ENCODE measurements at places on chromosomes 16 and 17.

DNA sequence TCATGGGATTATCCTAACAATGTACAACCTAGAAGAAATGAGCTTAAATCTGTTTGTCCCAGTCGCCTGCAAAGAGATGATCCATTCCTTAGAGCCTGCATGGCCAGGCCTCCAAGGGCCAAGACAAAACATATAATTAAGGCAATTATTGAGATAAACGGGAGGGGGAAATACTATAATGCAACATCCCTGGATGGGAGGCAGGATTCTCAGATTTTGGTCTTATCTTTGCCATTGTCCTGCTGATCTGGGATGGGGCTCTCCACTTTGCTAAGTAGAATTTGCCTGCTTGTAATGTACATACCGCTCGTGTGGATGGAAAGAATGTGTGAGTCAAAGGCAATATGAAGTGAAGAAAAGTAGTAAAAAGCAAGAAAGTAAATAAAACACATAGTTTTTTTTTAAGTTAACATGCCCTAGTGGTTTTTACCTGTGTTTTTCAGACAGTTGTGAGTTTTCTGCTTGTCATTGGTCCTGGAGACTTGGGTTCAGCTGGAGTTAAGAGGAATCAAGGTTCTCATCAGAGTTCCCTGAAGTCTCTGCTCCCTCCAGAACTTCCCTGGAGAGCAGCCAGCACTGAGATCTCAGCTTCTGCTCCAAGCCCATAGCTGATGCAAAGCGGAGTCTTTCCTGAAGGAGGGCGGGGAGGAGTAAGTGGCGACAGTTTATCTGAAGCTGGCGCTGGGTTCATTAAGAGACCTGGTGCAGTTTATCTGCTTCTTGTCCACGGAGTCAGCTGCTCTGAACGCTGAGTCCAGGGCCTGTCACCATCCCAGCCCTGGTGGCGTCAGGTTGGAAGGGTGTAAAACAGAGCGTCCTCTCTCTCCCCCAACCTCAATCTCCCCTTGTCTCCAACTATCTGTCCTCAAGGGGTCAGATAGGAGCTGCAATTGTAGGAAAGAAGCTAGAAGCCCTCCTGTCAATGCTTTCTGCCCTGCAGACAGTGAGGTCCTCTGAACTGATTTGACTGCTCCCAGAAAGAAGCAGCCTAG lies 30.1 kb downstream of the HOXB1 start:
- DNase-seq = no peak

- no peak for DNase-seq
These were observed 130.8 kb downstream of the PMP22 start for GRCh38 chr17:15134363-15134762.

- DNase-seq = peak; percentile 37
These were observed 15.5 kb downstream of the CDH1 start for GRCh38 chr16:68752602-68753001.

GRCh38 chr17:5675625-5676421 lies 91.5 kb upstream of the NLRP1 start:
- DNase-seq = no peak

DNA sequence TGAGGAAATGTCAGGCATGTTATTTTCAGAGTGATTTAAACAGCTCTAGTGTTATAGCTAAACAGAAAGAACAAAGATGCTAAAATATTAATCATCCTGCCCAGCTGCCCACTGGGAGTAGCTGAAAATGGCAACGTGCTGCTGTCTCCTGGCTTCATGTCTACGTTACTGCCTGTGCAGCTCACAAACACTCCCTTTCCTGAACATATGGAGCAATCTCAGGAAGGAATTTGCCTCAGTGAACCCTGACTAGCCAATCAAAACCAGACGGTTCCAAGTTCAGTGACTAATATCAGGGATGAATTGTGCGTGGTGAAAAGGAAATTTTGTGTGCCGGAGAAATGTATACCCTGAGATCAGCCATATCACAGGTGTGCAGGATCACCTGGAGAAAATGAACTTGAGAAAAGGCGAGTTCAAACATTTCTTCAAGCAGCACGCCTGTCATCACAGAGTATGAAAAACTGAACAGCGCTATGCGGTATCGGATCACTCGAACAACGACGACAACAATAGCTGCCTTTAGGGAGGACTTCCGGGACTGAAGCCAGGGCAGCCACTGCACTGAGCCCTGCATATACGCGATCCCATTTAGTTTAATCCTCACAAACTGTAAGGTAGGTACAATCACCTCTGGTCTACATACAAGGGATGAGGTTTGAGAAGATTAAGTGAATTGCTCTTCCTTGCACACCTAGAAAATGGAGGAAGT lies 110.3 kb downstream of the STX8 start:
- no peak for DNase-seq

Data from activated naive CD4-positive, alpha-beta T cell treated with Interleukin-2 at 50 U/mL for 16 hours (primary cell).